ENCODE measurements at places on chromosomes 1 and 21.
A peak's percentile ranks its signal among the peaks of the same experiment; 100 is the strongest.

DNA sequence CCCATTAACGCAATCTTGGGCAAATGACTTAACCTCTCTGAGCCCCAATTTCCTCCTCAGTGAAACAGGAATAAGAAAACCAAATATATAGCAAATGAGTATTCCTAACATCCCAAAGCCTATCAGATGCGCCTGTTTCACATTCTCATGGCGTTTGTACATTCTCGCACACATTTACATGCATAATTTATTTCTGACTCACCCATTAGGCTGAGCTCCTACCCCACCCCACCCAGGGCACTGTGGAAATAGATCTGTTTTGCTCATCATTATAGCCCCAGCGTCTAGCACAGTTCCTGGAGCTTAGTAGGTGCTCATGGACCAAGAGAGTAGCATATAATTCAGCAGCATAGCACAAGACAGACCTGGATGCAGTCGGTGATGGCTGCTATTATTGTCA, 146.1 kb upstream of the VANGL1 start:
- no peak for DNase-seq

DNA sequence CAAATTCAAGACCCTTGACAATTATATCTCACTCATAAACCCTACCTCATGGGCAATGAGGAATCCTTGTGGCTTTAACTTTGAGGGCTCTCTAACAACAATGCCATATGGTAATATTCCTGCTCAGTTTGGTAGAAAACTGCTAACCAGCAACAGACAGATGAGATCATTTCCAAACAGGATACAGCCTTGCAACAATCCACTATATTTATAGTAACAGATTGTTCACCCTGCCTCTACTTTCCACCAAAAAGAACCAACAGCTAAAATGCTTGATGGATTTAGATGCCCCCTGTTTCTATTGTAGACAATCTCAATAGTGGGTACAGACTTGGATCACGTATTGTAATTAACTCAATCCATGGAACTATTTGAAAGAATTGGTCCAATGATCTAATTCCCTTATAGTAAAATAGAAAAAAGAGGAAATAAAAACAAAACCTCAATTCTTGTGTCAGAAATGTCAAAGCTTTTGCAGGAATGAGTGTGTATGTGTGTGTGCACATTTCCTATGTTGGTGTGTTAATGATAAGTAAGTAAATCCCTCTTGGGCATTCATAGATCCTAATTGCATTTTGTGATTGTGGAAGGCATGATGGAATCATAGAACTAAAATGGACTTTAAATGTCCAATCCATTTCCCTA, 100.0 kb upstream of the EDEM3 start:
- DNase-seq = no peak

GRCh38 chr1:181936768-181937581, 124.5 kb downstream of the ZNF648 start:
- peak; percentile 16 for DNase-seq

DNA sequence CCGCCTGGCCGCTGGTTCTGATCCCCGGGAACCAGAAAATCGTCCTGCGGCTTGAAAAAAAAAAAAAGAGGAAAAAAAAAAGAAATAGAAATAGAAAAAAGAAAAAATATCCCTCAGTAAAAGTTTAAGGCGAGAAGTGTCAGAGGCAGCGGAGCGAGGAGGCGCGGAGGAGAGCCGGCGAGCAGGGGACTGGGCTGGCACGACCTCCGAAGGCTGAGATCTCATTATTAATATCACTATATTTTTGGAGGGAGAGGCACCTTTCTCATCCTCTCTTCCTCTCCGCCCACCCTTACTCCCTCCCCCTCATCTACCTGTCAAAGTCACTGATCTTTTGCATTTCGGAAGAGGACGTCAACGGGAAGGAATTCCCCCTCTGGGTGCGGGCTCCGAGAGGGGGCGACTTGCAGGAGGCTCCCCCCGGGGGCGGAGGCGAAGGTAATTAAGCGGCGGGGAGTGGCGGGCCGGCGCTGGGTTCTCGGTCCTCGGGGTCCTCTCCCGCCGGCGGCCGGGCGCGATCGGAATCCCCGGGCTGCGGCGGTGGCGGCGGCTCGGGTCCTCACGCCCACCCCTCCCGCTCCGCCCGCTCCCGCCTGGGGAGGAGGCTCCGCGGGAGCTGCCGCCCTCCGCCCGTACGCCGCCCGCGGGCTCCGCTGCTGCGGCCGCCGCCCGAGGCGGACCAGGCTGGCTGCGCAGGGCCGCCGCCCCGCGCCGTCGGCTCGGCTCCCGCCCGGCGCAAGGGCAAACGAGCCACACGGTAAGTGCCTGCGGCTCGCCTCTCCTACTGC, at the start of gene NTNG1:
Gene NTNG1, plus strand, starts transcription at position 337 of the 788 bp plus-strand sequence.
- no peak for DNase-seq

- no peak for DNase-seq
Measured at GRCh38 chr1:241787691-241788090, 60.3 kb upstream of the EXO1 start.

DNA sequence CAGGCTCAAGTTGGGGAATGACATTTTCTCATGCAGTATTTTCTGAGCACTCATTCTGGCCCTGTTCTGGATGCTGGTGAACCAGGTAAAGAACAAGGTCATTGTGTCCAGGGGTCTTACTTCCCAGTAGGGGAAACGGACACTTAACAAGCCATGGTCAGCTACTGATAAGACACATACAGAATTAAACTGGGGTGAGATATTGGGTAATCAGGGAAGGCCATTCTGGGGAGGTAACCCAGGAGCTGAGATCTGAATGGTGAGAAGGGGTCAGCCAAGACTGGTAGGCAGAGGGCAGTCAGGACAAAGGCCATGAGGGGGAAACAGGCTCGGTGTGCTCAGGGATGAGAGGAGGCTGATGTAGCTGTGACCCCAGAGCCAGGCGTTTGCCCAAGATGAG, 45.8 kb downstream of the RPS6KA1 start:
- DNase-seq = no peak

GRCh38 chr1:183433703-183434102, 15.5 kb upstream of the NMNAT2 start:
- no peak for DNase-seq

All from CD4-positive, alpha-beta T cell treated with Interleukin-17A for 1 hour (primary cell).